HFFc6 (cell line): ENCODE measurements at places on chromosomes 16 and 17.

GRCh38 chr16:49431040-49431439 lies 57.4 kb downstream of the C16orf78 start:
- DNase-seq: no peak

DNA sequence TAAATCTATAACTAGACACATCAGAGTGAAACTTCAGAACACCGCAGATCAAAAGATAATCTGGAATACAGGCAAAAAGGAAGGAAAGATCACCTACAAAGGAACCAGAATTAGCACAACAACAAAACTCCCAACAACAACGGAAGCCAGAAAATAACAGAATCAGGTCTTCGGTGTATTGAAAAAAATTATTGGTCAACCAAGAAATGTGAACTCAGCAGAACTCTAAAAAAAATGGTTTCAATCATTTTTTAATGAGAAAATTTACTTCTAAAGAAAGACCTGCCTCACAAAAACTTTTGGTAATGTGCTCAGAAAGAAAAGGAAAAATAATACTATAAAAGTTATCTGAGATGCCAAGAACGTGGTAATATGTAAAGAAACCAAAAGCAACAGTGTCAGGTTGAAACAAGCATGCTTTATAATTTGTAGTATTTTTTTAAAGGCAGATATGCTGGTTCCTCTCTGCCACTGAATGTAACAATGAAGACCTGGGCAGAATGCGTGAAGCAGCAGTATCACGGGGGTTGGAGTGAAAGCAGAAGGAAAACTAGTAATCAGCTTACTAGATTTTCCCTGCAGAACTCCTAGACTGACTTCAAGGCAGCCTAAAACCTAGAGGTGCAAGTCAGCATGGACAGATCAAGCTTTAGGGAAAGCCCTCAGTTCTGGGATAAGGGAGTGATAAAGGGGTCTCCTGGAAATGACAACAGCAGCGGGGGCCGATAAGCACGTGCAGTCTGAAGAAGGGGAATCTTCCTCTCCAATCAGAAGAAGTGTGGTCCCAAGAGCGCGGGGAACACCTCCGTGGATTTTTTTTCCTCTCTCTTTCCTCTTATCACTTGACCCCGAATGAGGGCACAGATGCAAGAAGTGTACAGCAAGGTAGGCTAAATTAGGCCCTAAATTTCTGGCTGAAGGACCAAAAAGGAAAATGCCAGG lies 80.9 kb upstream of the TEKT1 start:
- DNase-seq: no peak

DNA sequence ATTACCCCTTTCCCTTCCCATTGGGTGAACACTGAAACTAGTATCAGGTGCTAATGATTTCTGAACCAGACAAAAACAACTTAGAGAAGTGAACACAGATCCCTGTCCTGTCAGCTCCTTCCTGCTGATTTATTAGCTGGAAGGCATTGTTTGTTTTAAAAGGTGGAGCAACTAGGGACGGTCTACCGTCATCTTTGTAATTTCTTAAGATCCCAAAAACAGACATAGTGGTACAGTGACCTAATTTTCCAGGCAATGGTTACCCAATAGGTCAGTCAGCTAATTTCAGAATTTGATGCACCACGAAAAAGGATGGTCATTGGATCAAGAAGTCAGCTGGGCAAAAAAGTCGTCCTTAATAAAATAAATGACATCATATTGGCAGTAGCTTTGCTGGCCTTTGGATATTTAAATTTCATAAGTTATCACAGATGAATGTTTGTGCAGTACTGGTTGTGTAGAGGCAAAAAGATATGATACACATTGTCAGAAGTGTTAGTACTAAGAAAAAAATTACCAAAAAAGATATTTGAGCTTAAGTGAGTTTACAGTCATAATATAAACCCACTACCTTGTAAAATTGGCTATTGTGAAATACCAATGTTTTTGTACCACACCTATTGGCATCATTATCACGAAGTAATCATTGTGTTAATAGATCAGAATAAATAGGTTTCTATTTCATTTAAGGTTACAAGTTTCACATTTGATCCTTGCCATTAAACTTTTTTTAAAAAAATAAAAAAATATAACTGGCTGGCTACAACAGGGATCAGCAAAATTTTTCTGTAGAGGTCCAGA lies 27.2 kb upstream of the KCNJ16 start:
- DNase-seq: no peak

DNA sequence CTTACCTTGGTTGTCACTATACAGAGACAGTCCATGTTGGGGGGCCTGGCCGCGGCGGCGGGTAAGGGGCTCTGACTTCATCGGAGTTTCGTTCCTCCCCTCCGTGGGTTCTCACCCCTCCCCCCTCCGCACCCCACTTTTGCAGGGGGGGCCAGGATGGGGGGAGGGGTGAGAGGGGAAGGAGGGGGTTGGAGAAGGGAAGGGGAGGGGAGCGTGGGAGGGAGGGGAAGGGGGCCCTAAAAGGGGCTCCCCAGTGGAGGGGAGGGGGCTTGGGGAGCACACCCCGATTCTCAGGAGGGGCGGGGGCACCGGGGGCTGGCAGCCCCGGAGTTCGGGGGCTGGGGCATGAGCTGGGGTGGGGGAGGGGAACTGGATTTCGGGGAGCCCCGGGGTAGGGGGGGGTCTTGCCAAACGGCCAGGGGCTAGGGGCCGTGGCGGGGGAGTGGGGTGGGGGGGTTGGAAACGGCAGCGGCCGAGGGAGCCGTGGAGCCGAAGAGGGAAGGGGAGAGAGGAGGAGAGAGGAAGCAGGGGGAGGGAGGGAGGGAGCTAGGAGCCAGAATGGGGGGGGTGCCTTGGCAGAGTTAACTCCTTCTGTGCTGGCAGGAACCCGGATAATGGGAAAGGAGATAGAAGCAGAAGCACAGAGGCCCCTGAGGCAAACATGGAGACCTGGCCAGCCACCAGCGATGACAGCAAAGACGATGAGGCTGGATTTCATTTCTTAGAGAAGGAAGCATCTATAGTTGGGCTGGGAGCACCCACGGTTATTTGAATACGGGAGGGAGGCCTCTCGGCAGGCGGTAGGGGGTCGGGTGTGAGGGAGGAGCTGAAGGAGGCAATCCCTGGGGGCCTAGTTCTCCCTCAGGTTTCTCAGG lies 2.3 kb downstream of the DLG4 start:
- no peak for DNase-seq

DNA sequence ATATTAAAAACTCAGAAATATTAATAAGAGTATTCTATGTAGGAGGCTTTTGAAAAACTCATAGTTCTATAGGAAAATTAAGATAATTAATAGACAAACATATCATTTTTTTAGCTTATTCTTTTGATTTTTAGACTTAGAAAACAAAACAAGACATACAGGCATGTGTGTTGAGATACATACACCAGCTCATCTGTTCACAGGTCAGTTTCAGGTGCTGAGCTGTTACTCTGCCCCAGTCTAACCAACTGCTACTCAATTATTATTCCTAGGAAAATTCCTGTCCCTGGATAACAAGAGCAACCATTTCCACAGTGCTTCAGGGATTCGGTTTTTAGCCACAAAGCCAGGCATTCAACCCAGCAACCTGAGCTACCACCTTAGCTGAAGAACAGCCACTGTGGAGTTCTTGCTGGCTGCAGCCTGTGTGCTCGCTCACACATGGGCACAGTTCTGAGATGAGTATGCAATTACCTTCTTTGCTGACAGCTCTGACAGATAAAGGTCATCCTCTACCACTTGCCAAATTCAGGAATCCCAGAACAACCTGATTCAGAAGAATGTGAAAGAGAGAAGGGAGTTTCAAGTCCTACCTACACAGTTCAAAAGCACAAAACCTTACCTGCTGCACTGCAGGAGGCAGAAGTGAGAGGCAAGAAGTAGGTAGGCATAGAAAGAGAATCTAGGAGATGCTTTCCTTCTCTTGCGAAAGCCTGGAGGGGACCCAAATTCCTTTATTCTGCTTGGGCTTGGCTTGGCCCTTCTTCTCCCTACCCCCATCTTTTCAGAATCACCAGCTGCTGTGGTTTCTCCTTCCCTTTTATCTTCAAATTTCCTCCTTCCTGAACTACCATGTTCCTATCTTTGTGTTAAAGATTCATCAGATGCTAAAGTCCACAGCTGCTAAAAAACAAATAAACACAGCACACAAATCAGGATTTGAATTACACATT lies 62.7 kb downstream of the TEX2 start:
- no peak for DNase-seq

- no peak for DNase-seq
Measured at GRCh38 chr16:86712158-86713009, 134.0 kb downstream of the FOXL1 start.

DNA sequence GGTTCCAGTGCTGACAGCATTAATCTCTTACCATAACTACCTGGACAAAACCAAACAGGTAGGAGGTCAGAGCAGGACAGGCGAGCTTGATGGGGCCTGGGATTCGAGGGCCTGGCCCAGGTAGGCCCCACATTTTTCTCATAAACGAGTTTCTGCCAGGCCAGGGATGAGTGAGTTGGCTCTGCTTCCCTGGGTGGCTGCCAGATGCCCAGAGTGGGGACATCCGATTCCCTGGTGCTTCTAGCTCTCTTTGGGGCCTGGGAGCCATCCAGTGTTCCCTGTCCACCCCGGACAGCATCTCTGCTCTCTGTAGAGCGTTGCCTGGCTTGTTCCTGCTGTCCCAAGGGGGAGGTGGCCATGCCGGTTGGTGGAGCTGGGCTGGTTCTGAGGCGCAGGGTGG lies 25.1 kb downstream of the TSC2 start:
- DNase-seq: no peak

DNA sequence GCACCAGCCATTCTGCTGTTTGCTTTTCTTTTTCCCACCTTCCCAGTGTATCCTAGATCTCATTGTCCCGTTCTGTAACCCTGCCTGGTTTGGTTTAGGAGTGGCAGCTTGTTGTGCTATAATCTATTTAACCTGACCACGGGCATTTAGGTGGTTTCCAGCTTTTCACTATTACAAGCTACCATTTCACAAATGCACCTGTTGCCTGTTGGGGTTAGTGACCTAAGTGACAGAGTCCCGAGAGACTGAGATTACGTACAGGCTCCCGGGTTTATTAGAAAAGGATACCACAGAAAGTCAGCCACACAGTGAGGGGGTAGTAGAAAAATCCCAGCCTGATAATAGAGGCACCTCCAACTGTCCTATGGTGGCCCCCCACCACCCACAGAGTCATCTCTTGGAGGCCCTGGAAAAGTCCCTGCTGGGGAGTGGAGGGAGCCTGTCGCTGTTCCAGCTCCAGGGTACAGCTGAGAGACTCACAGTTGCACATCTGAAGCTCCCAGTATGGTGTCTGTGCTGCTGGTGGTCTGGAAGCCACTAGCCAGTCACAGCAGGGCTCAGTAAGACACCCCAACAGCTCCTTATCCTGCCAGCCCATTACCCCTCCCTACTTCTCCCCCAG lies 21.2 kb downstream of the CLEC16A start:
- DNase-seq: no peak

DNA sequence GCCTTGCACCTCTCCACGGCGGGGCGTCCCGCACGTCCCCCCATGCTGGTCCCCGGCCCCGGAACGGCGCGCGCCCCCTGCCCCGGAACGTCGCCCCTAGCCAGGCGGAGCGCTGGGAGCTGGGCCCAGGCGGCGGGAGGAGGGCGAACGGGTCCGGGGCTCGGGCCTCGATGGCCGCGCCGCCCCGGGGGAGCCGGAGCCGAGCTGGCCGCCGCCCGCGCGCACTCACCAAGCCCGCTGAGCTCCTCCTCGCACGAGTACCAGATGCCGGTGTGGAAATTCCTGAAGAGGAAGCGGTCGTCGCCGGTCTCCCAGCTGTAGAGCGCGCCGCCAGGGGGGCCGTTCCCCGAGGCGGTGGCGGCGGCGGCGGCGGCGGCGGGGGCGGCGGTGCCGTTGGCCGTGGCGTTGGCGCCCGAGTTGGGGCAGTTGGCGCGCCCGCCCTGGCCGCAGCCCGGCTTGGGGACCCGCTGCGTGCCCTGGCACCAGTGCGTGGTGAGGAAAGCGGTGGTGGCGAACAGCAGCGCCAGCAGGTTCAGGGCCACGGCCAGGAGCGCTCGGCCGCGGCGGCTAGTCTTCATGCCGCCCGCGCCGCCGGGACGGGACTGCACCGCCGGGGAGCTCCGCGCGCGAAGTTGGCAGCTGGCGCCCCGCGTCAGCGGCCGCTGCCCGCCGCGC lies 530 bp downstream of the GSG1L start:
- DNase-seq: no peak

DNA sequence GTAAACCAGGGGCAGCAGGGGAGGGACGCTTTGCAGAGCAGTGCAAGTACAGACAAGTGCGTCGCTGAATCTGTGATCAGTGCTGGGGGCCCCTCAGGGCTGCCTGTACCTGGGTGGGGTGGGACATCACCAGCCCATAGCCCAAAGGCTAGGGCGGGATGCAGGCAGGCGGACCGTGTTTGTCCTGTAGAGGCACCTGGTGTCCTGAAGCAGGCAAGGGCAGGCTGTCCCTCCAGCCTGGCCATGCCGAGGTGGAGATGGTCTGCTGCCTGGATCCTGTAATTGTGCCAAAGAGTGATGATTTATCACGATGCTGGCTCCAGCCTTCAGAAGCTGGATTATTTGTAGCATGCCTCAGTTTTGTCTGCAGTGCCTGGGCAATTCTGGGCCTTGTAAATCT lies 137.9 kb upstream of the GSE1 start:
- DNase-seq: no peak

DNA sequence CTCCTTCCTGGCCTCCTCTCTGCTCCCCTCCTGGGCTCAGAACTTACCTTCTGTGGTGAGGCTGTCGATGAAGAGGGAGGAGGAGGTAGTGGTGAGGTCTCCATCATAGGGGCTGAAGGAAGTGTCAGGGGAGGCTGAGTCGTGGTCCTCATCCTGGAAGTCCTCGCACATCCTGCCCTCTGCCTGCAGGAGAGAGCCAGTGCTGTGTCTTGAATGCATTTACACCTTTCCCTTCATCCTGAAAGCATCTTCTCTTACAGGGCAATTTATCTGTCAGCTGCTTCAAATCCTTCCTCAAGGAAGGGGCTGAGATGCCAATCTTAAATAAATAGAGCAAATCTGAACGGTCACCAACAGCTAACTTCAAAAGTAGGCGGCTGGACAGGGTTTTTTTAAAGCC lies 73.6 kb downstream of the PLXDC1 start:
- DNase-seq: no peak

DNA sequence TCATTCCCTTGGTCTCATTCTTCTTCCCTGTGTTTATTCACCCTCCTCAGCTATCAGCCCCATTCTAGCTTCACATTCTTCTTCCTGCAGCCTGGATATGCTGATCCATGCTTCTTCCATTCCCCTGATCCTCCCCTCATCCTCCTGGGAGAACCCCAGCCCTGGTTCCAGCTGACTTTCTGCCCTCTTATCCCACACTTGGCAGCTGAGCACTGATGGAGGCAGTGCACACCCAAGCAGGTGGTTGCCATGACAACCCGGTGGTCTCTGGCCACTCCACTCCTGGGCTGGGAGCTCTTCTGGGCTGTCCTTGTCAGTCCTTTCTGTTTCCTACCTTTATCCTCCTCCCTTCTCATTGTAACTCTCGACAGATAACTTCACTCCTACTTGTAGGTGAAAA lies 16.7 kb upstream of the TUBG2 start:
- no peak for DNase-seq

DNA sequence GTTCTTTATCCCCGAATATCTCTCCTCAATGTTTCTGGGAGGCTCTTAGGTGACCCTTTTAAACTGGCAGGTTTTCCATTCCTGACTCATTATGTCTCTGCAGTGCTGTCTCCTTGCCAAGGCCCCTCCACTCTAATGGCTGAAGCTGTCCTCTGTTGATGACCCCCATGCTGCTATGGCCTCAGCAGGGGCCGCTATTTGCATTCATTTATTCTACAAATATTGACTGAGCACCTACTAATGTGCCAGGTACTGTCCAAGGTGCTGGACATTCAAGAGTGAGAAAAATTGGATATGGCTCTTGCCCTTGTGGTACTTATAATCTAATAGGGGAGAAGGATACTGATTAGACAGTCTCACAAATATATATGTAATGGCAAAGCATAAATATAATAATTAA lies 55.4 kb downstream of the GP2 start:
- DNase-seq: no peak

- DNase-seq: no peak
Measured at GRCh38 chr17:21382560-21383495, 6.7 kb downstream of the KCNJ12 start.
